Activated T-cell treated with anti-CD3 and anti-CD28 coated beads, Interleukin-2, amount 50 U/mL, for 24 hours (primary cell): ENCODE measurements at places on chromosomes 5 and 9.

- DNase-seq = no peak
Observed at GRCh38 chr5:6568383-6568782, 64.5 kb downstream of the NSUN2 start.

DNA sequence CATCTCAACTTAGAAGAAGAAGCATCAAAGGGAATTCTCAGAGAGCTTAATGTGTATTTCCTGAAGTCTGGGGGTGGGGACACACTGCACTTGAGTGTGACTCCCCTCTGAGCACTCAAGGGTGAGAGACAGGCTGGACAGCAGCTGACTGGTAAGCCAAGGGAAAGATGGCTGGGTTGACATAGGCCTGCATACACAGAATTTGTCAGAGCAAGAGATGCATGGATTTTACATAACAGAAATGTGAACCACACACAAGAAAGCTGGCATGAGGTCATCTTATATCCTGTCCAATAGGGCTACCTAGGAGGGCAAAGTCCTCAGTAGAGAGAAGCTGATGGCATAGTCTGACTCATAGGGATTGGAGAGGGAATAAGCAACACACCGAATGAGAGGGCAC is 114.3 kb upstream of the EPB41L4A start:
- DNase-seq = no peak

GRCh38 chr9:137268538-137269201 is 8.9 kb upstream of the TOR4A start:
- no peak for DNase-seq

- no peak for DNase-seq
Observed at GRCh38 chr5:40678026-40678425, 1.7 kb upstream of the PTGER4 start.

- no peak for DNase-seq
Observed at GRCh38 chr9:73149371-73150067, 2.1 kb upstream of the ANXA1 start.

GRCh38 chr5:58327289-58327688 is 132.6 kb downstream of the PLK2 start:
- DNase-seq = no peak

DNA sequence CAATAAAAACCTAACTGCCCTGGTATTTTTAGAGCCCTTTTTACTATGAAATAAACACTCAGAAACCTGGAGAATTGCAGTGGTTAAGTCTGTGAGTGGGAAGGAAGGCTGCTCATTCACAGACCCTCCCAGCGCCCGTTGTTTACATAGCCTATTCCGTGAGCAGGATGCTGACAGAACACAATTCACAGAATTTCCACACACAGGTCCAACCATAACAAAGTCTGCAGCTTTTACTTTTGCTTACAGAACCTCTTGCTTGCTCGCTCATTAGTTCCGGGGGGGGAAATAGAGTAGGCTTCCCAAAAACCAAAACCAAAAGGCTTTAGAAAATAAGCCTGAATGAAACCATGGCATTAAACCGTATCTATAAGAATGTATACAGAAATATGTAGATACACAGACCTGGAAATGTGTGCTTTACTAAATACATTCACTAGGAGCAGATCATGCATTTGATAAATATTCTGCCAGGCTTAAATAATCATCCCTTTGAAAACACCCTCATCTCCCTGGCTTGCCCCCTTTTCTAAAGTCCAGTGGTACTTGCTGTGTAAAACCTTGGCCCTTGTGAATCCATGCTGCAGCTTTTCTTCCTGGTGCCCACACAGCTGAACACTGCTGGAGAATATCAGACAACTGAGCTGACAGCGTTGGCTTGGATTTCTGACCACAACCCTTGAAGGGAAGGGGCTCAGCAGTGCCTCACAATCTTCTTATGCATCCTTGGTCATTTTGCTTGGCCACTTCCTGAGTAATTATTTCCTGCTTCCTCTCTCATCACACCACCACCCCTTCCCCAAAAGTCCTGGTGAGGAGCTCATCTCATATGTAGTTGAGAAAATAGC is 128.0 kb downstream of the FANCC start:
- no peak for DNase-seq

DNA sequence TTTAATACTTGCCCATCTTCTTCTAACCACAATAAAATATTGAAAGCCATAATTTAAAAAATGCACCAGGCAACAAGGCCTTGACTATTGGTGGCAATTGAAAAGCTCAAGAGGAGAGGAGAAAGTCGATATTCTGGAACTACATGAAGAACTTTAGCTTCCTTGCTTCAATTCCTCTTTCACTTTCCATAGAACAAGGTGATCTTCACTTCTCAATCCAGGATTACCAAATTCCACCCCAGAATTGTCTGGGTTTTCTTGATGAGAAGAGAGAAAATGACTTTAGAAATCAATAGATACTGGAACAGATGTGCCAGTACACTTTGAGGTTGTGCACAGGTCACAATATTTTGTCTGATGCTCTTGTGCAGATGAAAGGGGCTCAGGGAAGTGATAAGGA is 52.2 kb downstream of the PTCD2 start:
- DNase-seq = no peak

DNA sequence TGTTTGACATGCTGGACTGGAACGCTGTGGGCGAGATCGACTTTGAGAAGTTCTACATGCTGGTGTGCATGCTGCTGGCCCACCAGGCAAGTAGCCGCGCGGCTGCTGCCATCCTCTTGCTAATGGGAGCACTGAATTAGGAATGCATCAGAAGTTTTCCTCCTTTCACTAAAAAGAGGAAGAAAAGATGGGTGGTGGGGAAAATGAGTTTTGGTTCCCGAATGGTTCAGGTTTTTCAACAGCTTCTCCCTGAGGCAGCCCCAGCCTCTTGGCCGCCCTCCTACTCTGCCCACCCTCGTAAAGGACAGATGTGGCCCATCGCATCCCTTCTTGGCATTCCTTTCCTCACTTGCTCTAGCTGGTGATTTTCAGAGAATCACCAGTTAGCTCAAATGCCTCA is 5.5 kb downstream of the EFCAB9 start:
- DNase-seq = no peak

GRCh38 chr9:118446943-118447639 is 742.9 kb downstream of the TLR4 start:
- no peak for DNase-seq

DNA sequence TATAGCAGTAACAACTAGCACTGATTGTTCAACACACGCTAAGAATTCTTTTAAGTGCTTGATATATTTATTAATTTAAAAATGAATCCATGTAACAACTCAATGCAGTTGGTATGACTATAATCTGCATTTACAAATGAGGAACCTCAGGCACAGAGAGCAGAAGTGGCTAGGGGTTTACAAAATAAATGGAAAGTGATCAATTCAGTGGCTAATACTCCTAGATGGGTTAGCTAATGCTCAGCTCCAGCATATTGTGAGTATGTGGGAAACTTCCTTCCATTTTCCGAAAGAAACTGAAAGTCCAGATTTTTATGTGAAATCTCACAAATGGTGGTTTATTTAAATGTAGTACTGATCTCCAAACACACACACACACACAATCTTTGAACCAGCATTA is 128.0 kb downstream of the RFX3 start:
- no peak for DNase-seq

DNA sequence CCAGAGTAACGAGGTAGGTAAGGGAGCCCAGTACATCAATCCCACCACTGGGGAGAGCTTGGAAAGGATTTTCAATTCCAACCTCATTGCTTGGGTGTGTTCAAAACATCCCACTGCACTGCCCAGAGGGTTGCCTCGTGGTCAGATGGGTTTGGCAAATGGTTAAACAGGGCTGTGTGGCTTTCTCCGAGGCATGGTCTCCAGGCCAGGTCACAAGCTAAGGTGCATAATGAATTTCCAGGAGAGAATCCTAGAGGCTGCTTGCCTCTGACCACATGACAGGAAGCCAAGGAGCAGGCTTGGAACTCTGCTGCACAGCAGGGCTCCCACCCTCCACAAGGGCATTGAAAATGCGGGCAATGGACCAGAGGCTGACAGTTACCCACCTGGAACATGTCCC is 51.6 kb downstream of the DAP start:
- no peak for DNase-seq

DNA sequence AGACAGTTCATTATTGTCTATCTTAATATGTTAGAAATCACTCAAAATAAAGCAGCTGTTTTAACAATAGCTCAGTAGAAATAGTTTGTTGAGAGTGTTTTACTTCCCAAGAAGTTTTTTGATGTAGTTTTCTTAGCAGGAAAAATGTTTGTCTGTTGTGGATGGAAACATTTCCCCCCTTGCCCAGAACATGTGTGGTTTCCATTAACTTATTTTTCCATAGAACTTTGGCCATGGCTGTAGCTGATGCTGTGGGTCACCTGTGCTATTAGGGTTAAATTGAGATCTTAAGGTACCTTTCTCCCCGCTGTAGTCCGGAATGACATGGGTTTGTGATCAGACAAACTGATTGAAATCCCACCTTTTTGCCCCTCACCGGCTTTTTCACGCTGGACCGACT is 294.9 kb downstream of the FANCC start:
- no peak for DNase-seq

DNA sequence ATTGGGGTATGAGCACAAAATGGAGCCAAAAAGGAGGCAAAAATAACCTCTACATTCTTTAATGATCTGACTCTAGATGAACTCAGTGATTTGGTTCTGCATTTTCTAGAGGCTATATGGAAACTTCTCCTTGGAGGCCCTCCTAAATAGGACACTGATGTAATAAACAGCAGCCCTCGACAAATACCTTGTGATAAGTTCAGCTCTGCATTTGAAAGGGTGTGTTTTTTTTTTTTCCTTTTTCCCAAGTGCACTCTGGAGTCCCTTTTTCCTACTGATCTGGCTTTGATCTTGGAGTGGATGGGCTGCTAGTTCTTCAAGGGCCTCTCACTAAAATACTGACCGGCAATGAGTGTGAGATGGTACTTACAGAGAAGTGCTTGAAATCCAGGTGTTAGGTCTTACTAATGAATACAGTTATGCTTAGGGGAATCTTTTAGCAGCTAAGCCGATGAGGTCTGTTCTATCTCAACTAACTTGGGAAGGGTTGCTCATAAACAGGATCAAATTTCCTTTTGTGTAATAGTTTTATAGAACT is 161.7 kb downstream of the MAST4 start:
- no peak for DNase-seq

DNA sequence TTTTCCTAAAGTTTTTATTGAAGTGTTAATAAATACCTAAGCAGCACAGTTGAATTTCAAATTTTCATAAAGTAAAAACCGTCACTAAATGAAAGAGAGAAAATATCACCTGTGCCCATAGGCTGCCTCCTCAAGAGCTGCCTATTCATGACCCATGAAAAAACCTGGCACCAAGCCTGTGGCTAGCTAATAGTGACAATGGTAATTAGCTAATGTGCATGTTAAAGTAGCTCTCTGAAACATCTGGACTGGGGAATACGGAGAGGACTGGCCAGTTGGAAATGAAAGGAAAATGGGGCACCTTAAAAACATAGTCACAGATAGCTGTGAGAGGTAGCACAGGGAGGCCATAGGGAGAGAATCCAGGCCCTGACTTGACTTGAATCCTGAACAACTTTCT is 5.4 kb upstream of the GNE start:
- no peak for DNase-seq
